ENCODE measurements at places on chromosomes 13 and 19. TPM values are rescaled to one million over a fixed set of nuclear protein-coding genes. Genes with fewer than 3 reads are reported as not detected.

DNA sequence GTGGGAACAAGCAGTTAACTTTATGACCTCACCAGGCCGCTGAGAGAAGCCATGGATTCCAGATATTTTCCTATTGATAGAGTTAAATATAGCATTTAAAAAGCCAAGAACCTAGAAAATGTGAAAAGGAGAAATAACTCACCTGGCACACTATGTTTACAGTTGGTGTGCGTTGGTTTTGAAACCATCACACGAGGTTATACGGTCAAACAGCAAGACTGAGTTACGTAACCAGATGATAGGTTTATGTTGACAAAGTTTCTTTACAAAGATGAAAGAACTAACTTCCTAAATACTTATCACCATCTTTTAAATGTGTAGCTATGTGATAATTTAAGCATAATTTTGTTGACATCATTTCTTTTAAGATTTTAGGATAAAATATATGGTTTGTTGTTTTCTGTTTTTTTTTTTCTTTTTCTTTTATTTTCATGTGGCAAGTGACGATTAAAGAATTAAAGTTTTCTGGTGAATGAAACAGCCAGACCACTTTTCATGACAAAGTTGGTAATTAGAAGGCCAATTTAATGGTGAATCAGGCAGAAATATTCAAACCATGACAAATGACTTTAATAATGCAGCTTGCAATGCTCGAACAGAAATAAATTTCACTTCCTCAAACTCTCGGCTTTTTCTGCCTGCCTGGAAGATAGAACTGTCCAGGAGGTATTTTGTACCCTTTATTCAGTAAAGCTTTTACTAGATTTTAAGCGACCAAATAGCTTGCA is 339.1 kb upstream of the OBI1 start:
- no peak for DNase-seq

- DNase-seq, result no peak
Observed at GRCh38 chr13:110419381-110419791, 112.3 kb downstream of the COL4A2 start.

GRCh38 chr13:49632156-49632555 is 3.8 kb downstream of the ARL11 start:
- DNase-seq, result no peak

GRCh38 chr13:93446238-93446637 is 219.6 kb downstream of the GPC6 start:
- no peak for DNase-seq

DNA sequence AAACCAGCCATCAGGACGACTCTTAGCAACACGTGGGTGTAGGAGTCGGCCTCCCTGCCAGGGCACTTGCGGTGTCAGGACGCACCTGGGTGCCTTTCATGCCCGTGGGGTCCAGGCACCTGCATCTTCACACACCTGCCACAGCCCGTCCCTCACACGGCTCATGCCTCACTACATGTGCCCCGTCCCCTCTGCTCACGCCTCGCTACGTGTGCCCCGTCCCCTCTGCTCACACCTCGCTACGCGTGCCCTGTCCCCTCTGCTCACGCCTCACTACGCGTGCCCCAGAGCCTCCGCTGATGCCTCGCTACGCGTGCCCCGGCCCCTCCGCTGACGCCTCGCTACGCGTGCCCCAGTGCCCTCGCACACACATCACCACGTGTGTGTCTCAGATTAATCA is 58.0 kb upstream of the F7 start:
- peak; percentile 20 for DNase-seq

DNA sequence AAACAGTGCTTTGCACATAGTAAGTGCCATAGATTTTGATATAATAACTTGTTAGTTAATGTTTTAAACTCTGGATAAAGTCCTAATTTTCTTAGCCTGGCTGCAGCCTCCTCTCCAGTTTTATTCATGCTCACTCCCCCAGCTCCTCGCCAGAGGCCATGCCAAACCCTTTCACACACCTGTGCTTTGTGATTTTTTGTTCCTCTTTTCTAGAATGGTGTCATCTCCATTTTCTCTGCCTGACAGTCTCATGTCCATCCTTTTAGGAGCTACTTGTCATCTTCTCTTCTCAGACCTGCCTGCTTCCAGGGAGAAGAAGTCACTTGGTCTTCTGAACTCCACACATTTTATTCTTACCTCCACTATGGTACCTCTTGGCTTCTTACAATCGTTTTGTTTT is 55.8 kb upstream of the SPATA13 start:
- no peak for DNase-seq

GRCh38 chr13:97318532-97318931 is 96.4 kb downstream of the MBNL2 start:
- DNase-seq, result no peak

GRCh38 chr13:40261336-40261735 is 405.1 kb downstream of the FOXO1 start:
- no peak for DNase-seq

The LHB gene
- total RNA-seq, result not detected

The WASF3 gene
- 11.5 TPM for total RNA-seq

- DNase-seq, result no peak
Observed at GRCh38 chr19:29365836-29366417, 153.0 kb upstream of the UQCRFS1 start.

GRCh38 chr13:108993346-108993745 is 363.9 kb downstream of the MYO16 start:
- no peak for DNase-seq

DNA sequence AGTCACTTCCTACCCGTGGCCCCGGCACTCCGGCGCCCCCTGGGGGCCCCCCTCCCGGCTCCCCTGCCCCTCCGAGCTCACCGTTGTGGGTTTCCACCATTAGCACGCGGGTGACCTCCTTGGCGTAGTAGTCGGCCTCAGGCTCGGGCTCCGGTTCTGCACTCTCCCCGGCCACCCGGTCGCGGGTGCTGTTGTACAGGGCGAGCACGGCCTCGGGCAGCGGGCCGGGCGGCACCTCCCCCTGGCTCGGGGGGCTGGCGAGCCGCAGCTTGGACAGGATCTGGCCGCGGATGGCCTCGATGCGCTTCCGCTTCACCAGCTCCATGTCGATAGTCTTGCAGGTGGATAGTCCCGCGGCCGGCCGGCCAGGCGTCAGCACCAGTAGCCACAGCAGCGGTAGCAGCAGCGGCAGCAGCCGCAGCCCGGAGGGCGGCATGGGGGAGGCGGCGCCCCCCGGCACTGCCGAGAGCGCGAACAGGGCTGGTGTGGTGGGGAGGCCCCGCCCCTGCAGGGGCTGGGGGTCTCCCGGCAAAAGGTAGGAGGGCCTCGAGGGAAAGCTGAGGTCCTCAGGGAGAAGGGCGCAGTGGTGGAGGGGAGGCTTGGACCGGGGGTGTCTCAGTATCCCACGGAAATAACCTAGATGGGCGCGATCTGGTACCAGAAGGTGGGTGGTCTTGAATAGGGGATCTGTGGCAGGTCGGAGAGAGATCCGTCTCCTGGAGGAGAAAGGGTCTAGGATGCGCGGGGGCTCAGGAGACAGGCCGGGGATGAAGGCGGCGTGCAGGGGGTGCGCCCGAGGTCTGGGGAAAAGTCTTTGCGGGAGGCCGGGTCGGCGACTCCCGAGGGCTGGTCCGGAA is 885 bp downstream of the TGFB1 start:
- DNase-seq, result peak; percentile 85

The TLE6 gene
- total RNA-seq, result 0.30 TPM

GRCh38 chr13:34816245-34816884 is 125.7 kb upstream of the NBEA start:
- no peak for DNase-seq
